NCI-H1092 (cell line): ENCODE measurements at places on chromosomes 2 and 18.

DNA sequence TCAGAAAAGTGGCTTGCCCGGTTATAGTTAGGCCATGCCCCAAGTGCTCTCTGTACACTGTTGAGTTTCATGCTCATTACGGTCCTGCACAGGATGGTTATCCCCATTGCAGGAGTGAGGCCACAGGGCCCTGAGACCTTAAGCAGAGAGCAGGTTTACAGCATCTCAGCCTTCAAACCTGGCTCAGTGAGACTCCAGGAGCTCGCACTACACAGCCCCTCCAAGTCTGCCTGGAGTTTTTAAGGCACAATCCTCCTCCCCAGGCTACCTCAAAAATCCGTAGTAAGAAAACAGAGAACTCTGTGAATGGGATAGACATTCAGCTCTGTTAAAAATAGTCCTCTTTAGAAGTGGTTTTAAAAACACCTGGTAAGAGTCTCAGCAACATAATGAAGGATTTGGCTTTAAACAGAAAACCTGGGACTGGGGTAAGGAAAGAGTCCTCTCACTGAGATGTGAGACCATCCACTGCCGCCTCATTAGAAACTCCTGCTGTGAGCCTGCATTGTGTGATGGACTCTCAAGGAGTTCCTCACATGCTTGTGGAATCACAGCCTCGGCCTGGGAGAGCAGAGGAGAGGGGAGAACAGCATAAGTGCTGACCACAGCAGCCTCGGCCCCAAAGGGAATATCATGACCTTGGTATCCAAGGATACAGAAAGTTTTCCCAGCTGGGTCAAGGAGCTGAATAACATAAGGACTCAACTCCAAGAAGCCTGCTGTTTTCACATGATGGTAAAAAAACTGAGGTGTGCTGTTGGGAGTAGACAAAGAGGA lies 214.8 kb downstream of the ATAD2B start:
- DNase-seq: no peak

DNA sequence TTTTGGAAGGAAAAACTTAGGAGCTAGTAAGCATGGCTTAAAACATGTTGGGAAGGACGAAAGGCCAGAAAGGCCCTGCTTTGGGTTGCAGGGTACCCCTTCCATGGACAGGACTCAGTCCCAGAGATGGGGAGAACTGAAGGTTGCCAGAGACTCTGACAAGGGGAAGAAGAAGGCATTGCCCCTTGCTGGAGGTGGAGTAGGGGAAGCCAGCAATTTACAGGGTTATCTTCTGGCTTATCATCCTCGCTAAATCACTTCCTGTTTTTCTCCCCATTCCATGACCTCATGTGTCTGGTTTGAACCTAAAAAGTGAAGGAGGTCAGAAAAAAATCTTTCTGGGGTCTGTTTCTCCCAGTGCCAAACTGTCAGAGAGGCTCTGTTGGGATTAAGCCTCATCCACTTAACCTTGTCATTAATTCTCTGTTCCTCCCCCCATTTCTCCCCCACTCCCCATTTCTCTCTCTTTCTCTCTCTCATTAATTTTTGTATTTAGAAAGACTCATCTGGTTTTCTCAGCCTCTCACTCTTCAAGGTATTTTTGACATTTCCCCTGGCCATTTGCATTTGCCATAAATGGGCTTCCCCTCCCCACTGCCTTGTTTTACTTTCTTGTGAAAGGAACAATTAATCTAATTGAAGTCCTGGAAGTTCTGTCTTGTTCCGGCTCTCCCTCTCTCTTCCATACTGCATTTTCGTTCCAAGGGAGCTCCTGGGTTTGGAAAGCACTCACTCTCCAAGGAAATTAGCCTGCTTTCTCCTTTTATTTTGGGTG lies 17.4 kb downstream of the NRP2 start:
- no peak for DNase-seq

DNA sequence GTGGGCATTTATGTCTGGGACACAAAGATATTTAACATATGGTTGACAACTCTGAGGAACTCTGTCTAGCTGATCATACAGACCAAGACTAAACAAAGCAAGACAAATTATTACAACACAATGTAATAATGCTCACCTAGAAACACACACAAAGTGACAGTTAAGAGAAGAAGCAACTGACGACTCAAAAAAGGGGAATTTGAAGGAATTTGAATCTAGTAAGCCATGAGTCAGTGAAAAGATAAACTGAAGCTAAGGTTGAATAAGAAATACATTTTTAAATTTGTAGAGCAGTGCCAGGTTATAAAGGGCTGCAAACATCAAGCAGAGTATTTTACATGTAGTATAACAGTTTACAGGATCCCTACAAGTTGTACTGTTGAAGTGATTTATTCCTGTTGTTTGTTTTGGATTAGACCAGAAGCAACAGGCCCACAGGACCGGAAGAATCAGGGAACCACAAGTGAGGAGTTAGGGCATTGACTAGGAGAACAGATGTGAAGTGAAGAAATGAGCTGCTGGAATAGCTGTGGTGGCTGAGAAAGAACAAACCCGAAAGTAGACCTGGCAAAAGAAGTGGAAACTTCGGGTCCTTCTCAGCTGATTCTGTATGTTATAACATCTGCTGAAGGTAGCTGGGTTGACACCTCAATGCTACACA lies 35.6 kb downstream of the IFIH1 start:
- no peak for DNase-seq

DNA sequence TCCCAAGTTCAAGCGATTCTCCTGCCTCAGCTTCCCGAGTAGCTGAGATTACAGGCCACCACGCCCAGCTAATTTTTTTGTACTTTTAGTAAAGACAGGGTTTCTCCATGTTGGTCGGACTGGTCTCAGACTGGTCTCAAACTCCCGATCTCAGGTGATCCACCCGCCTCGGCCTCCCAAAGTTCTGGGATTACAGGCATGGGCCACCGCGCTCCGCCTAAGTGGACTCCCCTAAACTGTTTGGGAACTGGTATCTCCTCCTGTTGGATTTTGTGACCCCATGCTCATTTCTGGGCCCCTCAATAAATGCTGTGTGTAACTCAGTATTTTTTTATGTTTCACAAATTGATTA lies 5.2 kb downstream of the SCTR start:
- DNase-seq: no peak

DNA sequence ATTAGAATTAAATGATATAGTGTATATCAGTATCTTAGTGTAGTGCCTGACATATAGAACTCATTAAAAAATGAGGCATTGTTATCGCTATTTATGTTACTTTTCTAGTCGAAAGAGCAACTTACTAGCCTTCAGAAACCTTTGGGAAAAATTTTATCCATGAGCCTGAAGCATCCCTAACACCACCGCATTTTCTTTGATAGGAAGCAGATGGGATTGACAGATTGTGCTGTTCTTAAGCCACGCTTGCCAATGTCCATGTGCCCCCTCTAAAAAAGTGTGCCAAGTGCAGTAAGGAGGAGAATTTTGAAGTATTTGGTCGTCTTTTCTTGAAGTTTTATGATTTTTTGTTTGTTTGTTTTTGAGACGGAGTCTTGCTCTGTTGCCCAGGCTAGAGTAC lies 29.1 kb downstream of the PPM1B start:
- no peak for DNase-seq

- no peak for DNase-seq
Observed at GRCh38 chr2:218257390-218257981, 3.3 kb upstream of the GPBAR1 start.

DNA sequence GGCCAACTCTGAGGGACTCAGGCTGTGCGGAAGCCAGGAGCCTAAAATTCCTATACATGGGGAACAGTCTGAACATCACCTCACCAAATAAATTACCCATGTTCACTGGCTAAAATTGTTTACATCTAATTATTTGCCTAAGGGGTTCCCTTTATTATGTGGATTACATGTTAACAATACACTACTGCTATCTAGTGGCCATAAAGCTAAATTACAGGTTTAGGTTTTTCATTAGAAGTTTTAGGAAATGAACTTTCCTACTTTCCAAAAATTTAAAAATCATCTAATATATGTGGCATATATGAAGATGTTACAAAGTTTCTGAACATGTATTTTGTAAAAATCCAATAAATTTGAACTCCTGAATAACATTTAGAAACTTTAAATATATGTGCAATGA lies 40.3 kb downstream of the PLA2R1 start:
- DNase-seq: no peak

GRCh38 chr2:61335187-61335586 lies 135.7 kb downstream of the USP34 start:
- DNase-seq: no peak

- DNase-seq: no peak
Observed at GRCh38 chr2:129732630-129733026, 246.8 kb upstream of the RAB6C start.

DNA sequence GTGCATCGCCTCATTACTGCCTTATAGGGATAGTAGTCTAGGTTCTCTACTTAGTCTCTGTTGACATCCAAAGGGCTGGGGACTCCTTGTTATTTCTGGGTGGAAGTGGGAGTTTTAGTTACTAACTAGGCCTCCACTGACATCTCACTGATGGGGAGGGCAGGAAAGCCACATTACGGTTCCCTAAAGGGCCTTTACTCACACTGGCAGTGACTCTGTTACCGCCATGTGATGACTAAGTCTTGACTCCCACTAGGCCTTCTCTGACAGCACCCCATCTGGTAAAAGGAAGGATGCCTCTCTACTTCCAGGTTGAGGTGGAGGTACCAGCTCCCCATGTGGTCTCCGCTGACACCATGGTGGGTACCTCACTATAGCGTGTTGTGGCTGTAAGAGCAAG lies 14.0 kb upstream of the BCL2L11 start:
- DNase-seq: no peak

DNA sequence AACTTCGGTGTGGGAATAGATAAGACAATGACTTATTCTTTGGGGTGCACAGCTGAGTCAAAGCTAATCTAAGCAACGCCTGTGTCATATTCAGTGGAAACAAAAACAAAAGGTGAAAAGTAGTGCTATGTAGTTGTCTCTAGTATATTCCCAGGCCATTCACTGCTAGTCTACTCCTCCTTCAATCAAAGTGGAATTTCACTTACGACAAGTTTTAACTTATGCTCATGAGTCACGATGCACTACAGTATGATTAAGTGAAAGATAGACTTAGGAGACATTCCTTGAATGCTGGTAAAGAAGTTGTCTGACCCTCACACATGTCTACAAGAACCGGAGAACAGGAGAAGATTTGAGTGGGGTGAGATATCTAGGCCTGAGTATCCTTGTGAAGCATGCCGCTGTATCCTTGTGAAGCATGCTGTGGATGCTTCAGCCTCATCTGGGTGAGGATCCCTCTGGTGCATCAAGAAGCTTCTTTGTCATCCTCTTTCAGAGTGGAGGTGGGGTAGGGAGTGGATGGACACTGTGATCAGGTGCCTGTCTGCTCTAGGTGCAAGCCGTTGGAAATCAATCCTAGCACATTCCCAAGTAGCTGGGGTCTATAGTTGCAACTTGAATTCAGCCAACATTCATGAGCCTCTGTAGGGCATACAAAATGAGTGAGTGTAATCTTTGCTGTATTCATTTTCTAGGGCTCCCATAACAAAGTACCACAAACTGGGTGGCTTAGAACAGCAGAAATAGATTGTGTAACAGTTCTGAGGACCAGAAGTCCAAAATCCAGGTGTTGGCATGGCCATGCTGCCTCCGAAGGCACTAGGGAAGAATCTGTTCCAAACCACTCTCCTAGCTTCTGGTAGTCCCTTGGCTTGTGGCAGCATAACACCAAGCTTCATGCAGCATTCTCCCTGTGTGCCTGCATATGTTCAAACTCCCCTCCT lies 173.5 kb upstream of the FN1 start:
- DNase-seq: no peak

DNA sequence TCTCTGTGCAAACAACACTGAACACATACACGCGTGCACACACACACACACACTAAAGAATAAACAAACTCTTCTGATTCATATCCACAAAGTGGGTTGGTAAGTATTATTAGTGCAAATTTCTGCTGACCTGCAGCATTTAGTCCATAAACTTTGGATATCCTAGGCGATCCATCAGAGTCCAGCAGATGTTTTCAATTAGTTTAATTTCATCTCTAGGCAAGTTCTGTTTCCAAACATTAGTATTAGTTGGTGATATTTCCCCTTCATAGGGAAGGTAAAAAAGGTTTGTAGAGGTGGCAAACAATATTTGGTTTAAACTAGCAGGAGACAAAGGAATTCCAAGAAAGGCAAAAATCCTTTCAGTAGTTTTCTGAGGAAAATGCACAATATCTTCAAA lies 5.7 kb downstream of the DSEL start:
- DNase-seq: no peak

- DNase-seq: no peak
Observed at GRCh38 chr18:39007031-39007902, 1441.7 kb upstream of the CELF4 start.

DNA sequence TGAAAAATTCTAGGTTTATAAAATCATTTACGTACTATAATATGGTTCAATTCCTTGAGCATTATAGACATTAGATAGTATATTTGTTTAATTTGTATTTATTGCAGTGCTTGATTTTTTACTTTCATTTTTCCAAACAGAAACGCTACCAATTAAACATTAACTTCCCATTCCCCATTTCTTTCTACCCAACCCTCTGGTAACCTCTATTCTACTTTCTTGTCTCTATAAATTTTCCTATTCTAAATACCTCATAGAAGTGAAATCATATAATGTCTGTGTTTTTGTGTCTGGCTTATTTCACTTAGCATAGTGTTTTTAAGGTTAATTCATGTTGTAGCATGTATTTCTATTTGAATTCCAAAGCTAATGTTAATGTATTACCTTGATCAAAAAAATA lies 11.6 kb upstream of the SLC39A10 start:
- no peak for DNase-seq

DNA sequence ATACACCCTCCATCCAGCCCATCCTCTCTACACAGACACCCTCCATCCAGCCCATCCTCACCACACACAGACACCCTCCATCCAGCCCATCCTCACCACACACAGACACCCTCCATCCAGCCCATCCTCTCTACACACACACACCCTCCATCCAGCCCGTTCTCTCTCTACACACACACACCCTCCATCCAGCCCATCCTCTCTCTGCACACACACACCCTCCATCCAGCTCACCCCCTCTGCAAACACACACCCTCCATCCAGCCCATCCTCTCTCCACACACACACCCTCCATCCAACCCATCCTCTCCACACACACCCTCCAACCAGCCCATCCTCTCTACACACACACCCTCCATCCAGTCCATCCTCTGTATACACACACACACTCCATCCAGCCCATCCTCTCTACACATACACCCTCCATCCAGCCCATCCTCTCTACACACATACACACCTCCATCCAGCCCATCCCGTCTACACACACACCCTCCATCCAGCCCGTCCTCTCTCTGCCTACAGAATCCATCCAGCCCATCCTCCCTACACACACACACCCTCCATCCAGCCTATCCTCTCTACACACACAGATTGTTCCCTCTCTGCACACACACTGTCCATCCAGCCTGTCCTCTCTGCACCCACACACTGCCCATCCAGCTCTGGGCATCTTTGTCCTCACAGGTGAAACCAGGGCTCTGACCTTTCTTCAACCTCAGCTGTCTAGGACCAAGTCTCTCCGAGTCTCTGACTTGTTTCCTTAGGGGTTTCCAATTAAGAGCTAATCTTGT lies 81.2 kb downstream of the EIPR1 start:
- DNase-seq: no peak

DNA sequence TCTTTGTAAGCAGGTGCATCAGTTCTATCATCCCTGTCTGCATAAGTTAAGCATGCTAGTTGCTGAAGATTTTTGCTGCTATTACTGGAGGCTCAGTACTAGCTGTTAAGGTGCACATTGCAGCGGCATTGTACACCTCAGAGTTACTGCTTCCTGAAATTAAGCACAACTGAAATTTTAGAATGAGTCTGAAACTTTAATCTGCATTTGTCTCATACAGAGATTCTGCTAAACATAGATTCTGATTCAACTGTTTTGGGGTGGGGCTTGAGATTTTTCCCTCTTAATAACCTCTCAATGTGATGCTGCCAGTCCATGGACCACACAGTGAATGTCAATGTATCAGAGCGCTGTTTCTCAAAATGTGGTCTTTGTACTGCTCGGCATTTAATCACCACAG lies 585.7 kb upstream of the GCFC2 start:
- DNase-seq: no peak
